Activated CD4-positive, alpha-beta T cell treated with anti-CD3 and anti-CD28 coated beads for 4 hours (primary cell): ENCODE measurements at places on chromosomes 6 and 20.

DNA sequence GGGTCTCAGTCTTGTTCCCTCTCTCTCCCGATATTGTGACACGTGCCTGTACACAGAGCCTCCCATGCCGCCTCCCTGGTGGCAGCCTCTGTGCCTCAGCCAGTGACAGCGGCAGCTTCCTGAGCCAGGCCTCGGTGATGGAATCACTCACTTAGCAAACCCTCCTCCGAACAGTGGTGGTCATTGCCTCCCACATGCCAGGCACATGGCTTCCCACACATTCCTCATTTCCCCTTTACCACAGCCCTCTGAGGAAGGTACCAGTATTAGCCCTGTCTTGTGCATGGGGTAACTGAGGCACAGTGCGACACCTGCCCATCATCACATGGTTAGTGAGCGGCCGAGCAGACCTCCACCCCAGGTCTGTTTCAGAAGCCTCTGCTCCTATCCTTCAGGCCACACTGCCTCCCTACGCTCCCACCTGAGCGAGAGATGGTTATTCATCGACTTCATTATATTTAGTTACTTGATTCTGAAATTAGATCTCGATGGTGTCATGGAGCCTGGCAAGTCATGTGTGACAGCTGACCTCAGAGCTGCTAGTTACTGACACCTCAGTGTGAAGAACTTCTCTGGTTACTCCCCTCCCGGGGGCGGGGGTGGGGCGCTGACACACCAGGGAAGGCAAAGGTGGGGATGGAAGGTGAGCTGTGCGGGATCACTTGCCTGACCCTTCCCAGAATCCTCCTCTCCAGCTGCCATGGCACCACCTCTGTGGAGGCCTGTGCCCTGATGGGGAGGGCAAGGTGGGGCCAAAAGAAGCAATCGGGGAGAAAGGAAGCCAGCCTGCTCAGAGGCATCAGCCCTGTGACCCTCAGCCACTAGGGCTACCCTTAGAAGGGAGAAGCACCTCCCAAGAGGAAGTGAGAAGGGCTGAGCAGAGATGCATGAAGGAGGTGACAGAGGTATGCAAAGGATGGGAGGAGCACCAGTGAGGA is 17.9 kb downstream of the MDGA1 start:
- no peak for DNase-seq

GRCh38 chr20:57688864-57689263 is 21.0 kb downstream of the PMEPA1 start:
- no peak for DNase-seq

GRCh38 chr20:63500902-63501817 is 2.3 kb upstream of the EEF1A2 start:
- DNase-seq: no peak

GRCh38 chr20:45459606-45460005 is 9.9 kb upstream of the WFDC2 start:
- no peak for DNase-seq

GRCh38 chr6:101266063-101266462 is 127.4 kb upstream of the GRIK2 start:
- no peak for DNase-seq

GRCh38 chr6:157479464-157480303 is 98.7 kb downstream of the ZDHHC14 start:
- no peak for DNase-seq

GRCh38 chr20:64192406-64192805 is 28.2 kb downstream of the MYT1 start:
- no peak for DNase-seq
